Activated CD4-positive, alpha-beta memory T cell treated with anti-CD3 and anti-CD28 coated beads, Interleukin-2, amount 10 ng/mL, durations not matched to agents 7 days and 5 days (primary cell): ENCODE measurements at places on chromosomes 12 and 14. TPM values are rescaled to one million over a fixed set of nuclear protein-coding genes. Genes with fewer than 3 reads are reported as not detected.

GRCh38 chr12:9795945-9796344 lies 31.3 kb upstream of the KLRF1 start:
- H3K4me3 ChIP-seq = peak overlapping the region; percentile 72
- peaks cover 59% of the 10 kb centered on the region for H3K4me1 ChIP-seq
- H3K36me3 ChIP-seq = peaks cover 12% of the 10 kb centered on the region
- no peak for DNase-seq
- peaks cover 1% of the 10 kb centered on the region for H3K27me3 ChIP-seq

- peaks cover 27% of the 10 kb centered on the region for H3K4me1 ChIP-seq
- H3K27me3 ChIP-seq = peaks cover 32% of the 10 kb centered on the region
- H3K4me3 ChIP-seq = peak within 1 kb of the TSS; percentile 82
Observed at GRCh38 chr14:68979021-68979721, at the start of gene ACTN1. Gene ACTN1 (minus strand): TSS chr14:68979302. CDS start chr14:68979056, 246 bp downstream.

DNA sequence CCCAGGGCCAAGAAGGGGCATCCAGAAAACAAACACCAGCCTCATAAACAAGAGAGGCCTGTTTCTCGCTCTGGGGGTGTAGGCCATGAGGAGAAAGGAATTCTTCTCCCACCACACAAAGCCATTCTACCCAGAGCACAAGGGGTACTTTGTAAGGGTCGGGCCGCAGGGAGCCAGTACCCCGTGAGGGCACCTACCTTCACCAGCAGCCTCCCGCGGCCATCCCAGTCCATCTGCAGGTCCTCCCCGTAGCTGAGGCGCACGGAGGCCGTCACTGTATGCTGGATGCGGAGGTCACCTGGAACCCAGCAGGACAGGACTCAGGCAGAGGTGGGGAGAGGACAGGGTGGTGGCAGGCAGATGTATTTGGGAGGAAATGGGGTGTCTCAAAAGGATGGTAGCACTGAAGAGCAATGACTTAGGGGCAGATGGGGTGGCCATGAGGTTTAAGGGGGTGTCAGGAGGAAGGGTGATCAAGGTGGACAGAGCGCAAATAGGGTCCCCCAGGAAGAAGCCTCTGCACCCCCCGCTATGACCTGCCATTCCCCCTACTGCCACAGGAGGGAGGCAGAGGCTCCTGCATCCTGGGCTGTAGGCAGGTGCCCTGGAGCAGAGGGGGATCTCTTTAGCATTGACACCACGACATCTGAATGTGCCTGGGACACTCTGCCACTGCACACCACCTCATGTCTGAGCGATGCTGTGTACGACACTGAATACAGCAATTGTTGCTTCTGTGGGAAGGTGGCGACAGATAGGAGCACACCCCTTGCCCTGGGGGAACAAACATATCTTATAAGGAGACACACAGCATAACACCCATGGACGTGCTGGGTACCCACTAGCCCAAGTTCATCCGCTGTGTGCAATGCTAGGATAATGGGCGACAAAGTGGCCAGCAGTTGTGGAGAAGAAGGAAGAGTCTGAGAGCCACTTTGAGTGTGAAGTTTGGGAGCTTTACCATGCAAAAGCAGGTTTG lies 61.4 kb downstream of the VWF start:
- no peaks in the 10 kb centered on the region for H3K36me3 ChIP-seq
- H3K4me3 ChIP-seq = no peak overlapping the region
- peak; percentile 55 for DNase-seq
- H3K27me3 ChIP-seq = peaks cover 8% of the 10 kb centered on the region

DNA sequence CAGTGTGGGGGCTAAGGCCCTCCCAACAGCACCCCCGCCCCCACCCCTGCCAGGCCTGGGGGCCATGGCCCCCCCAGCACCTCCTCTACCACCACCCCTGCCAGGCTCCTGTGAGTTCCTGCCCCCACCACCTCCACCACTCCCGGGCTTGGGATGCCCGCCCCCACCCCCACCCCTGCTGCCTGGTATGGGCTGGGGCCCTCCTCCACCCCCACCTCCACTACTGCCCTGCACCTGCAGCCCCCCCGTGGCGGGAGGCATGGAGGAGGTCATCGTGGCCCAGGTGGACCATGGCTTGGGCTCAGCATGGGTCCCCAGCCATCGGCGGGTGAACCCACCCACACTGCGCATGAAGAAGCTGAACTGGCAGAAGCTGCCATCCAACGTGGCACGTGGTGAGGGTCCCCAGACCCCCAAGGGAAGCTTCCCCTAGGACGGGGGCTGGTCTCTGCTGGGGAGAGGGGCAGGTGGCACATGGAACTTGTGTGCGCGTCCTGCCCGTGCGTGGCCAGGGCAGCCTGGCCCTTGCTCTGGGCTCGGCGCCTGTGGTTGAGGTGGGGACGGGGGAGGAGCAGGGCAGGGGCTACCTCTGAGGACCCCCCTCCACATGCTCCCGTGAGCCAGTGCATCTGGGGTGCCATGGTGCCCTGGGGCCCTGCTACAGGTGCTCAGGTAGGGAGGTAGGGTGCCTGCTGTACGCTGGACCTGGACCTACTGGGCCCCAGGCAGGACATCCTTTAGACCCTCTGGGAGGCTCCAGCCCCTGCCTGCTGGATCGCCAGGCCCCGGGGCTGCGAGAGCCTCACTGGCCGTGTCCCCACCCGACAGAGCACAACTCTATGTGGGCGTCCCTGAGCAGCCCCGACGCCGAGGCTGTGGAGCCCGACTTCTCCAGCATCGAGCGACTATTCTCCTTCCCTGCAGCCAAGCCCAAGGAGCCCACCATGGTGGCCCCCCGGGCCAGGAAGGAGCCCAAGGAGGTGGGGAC lies 16.1 kb upstream of the ADSS1 start:
- peaks cover 12% of the 10 kb centered on the region for H3K36me3 ChIP-seq
- no peak overlapping the region for H3K4me3 ChIP-seq
- H3K27ac ChIP-seq = no peak overlapping the region
- peaks cover 2% of the 10 kb centered on the region for H3K4me1 ChIP-seq
- no peak for DNase-seq

- peaks cover 98% of the 10 kb centered on the region for H3K36me3 ChIP-seq
- peaks cover 83% of the 10 kb centered on the region for H3K4me1 ChIP-seq
- no peaks in the 10 kb centered on the region for H3K27me3 ChIP-seq
- DNase-seq = no peak
Observed at GRCh38 chr12:46246021-46246700, 22.7 kb downstream of the SLC38A1 start.

DNA sequence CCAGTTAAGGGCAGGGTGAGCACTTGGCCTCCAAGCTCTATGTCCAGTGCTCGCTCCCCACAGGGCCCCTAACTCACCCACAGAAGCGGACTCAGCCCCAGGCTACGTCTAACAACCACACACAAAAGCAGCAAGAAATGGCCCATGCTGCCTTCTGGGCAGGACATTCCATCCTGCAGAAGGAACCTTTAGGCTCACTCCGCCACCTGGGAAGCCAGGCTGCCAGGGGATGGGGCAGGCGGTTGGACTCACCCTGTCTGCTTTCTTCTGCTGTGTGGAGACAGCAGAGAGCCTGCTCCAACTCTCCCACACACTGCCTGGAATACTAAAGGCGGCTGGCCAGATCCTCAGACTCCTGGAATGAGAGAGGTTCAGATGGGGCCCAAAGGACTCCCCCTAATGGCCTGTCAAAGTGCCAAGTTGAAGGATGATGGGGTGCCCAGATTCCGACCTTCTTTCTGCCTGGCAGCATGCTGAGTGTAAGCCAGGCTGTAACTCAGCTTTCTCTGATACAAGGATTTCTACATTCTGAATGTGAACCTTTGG lies 27.7 kb upstream of the BLTP3B start:
- no peaks in the 10 kb centered on the region for H3K27me3 ChIP-seq
- no peaks in the 10 kb centered on the region for H3K4me1 ChIP-seq
- no peak overlapping the region for H3K27ac ChIP-seq
- H3K36me3 ChIP-seq = peaks cover 21% of the 10 kb centered on the region
- DNase-seq = no peak

- peaks cover 56% of the 10 kb centered on the region for H3K36me3 ChIP-seq
- H3K27me3 ChIP-seq = no peaks in the 10 kb centered on the region
- peak overlapping the region; percentile 99 for H3K4me3 ChIP-seq
- peaks cover 95% of the 10 kb centered on the region for H3K4me1 ChIP-seq
- DNase-seq = no peak
- peak overlapping the region; percentile 85 for H3K27ac ChIP-seq
Observed at GRCh38 chr14:91398707-91399106, 18.9 kb downstream of the CCDC88C start.

GRCh38 chr12:56078931-56079722 lies 838 bp upstream of the ERBB3 start:
- H3K27ac ChIP-seq = no peak overlapping the region
- peak overlapping the region; percentile 74 for H3K4me3 ChIP-seq
- peaks cover 31% of the 10 kb centered on the region for H3K27me3 ChIP-seq
- peak; percentile 65 for DNase-seq
- H3K4me1 ChIP-seq = peaks cover 15% of the 10 kb centered on the region

DNA sequence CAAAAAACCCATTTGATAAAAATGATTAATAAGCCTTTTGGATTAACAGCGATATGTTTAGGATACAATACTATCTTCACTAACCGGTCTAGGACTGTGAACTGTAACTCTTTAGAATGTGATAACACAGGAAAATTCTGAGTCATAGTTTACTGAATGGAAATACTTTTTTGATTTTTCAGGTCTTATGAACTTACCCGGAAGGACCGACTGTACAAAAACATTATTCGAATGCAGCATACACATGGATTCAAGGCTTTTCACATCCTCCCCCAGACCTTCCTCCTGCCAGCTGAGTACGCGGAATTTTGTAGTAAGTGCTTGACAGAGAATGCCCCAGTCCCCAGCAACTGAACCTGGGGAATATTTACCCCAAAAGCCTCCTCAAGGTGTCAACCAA lies 29.0 kb downstream of the TTLL5 start:
- H3K4me3 ChIP-seq = no peak overlapping the region
- peaks cover 41% of the 10 kb centered on the region for H3K36me3 ChIP-seq
- no peaks in the 10 kb centered on the region for H3K4me1 ChIP-seq
- H3K27me3 ChIP-seq = no peaks in the 10 kb centered on the region
- DNase-seq = no peak

STAC3 gene
- total RNA-seq = 4.5 TPM

DNA sequence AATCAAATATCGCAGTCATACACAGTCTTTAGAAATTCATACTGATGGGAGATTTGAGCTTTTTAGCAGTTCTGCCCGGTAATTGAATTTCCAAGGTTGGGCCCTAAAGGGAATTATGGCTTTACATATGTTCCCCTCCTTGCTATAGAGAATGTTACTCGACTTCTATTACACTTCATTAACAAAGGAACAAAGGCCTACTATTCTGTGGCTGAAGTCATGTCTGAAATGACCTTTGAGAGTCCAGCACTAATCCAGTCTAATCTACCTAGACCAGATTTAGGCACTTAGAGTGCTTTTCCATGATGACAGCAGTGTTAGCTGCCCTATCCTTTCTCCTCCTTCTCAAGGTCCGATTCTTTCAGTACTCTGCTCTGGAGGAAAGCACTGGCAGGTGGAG lies 305.3 kb downstream of the MED13L start:
- DNase-seq = no peak
- peaks cover 50% of the 10 kb centered on the region for H3K36me3 ChIP-seq
- H3K27ac ChIP-seq = no peak overlapping the region
- H3K4me3 ChIP-seq = no peak overlapping the region

GPD1 gene
- total RNA-seq = 0.40 TPM

CCDC196 gene
- not detected for total RNA-seq

DNA sequence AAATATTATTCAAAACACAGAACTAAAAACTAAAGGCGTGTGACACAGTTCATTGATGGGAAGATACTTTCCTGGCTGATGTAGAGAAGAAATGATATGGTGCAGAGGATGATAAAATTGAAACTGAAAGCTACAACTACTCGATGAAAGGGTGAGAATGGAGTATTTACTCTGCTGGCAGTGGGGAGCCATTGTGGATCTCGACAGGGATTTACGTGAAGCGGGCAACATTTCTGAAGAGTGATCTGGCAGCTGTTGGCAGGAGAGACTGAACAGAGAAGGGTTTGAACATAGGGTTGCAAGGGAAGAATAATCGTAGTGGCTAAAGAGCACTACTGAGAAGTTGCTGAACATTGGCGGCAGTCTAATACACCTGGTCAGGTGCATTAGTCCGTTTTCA lies 464.9 kb downstream of the PDZRN4 start:
- no peak for DNase-seq
- no peaks in the 10 kb centered on the region for H3K4me1 ChIP-seq
- H3K4me3 ChIP-seq = no peak overlapping the region
- H3K27ac ChIP-seq = no peak overlapping the region

WNT1 gene
- 0.33 TPM for total RNA-seq

- H3K27ac ChIP-seq = no peak overlapping the region
- H3K4me3 ChIP-seq = no peak overlapping the region
- peaks cover 37% of the 10 kb centered on the region for H3K27me3 ChIP-seq
Observed at GRCh38 chr12:112837629-112838197, 46.2 kb downstream of the RPH3A start.

DNA sequence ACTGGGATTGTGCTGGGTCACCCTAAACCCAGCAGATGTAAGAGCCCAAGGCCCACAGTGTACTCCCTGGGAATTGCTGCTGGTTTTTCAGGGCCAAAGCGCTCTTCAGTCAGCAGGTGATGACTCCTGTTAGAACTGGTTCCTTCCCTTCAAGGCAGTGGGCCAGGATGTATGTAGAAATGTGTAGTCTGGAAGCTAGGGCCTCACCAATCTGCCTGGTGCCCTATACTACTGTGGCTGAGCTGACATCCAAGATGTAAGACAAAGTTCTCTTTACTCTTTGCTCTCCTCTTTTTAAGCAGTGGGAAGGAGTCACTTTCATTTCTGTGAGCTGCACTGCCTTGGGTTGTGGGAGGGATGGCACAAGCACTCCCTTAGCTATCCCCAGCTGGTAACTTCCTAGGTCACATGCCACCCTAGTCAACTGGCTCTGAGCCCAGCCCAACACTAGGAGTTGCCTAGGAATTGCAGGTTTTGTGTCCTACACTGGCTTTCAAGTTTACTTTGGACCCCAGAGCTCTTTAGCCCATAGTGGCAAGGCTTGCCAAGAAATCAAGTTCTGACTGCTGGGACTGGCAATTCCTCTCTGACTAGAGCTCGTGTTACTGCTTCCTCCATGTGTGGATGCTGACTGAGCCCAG lies 249.2 kb downstream of the C12orf50 start:
- no peaks in the 10 kb centered on the region for H3K27me3 ChIP-seq
- H3K27ac ChIP-seq = no peak overlapping the region
- DNase-seq = no peak
- no peaks in the 10 kb centered on the region for H3K4me1 ChIP-seq
- H3K4me3 ChIP-seq = no peak overlapping the region

DNA sequence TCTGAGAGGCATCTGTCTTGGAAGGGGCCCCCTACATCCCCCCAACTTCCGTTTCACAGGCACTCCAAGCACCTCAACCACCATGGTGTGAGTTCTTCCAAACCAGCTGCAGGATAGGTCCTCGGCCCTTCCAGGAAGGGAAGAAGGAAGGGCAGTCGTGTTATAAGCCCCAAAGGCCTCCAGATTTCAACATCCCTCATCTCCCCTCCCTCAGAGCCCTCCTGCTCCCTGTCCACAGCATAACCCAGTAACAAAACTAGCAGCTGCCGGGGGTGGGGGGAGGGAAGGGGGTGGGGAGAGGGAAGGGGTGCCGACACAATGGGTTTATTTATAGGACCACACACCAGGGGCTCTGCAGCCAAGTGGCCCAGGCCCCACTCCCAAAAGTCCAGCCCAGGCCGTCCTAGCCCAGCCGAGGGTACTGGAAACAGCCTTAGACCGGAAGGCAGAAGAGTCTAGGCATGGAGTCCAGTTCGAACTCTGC lies 18.3 kb downstream of the NCKAP5L start:
- H3K27me3 ChIP-seq = no peaks in the 10 kb centered on the region
- no peaks in the 10 kb centered on the region for H3K4me1 ChIP-seq
- no peak for DNase-seq
- H3K4me3 ChIP-seq = no peak overlapping the region
- H3K27ac ChIP-seq = no peak overlapping the region

MIPOL1 gene
- total RNA-seq = 0.18 TPM
